NCI-H1930 (cell line): ENCODE measurements at places on chromosomes 4 and X.

- no peak for DNase-seq
Observed at GRCh38 chrX:42804524-42804923, 26.6 kb upstream of the PPP1R2C start.

GRCh38 chr4:159950707-159951106, 847.8 kb downstream of the RAPGEF2 start:
- DNase-seq, result no peak

GRCh38 chr4:74318276-74318675, 10.0 kb downstream of the EPGN start:
- no peak for DNase-seq

- no peak for DNase-seq
Observed at GRCh38 chrX:21802054-21802670, 37.3 kb upstream of the MBTPS2 start.

DNA sequence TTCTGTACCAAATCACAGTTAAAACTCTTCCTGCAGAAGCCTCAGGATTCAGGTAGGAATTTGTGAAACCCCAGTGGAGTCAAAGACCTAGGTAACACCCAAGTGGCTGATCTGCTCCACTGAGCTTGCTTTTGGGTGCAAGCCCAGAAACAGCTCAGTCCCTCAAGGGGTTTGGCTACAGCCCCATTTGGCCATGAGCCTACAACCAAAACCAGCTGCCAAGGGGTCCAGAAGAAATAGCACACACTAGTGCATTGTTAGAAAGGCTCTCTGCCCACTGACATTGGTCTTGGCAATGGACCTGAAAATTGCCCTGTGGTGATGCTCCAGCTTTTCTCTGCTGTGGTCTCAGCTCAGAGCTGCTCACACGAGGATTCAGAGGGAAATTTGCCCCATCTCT, 577.4 kb upstream of the INTU start:
- no peak for DNase-seq

GRCh38 chr4:149741186-149741831, 74.3 kb downstream of the IQCM start:
- DNase-seq, result no peak

GRCh38 chr4:185099024-185099682, 43.9 kb upstream of the SLC25A4 start:
- DNase-seq, result no peak

GRCh38 chr4:11402192-11402591, 26.5 kb downstream of the HS3ST1 start:
- DNase-seq, result no peak

GRCh38 chrX:69323786-69324720, 158.8 kb upstream of the PJA1 start:
- DNase-seq, result no peak

GRCh38 chr4:31408121-31408520, 688.0 kb downstream of the PCDH7 start:
- DNase-seq, result no peak

GRCh38 chr4:88381123-88381522, 2.5 kb downstream of the HERC6 start:
- DNase-seq, result no peak

DNA sequence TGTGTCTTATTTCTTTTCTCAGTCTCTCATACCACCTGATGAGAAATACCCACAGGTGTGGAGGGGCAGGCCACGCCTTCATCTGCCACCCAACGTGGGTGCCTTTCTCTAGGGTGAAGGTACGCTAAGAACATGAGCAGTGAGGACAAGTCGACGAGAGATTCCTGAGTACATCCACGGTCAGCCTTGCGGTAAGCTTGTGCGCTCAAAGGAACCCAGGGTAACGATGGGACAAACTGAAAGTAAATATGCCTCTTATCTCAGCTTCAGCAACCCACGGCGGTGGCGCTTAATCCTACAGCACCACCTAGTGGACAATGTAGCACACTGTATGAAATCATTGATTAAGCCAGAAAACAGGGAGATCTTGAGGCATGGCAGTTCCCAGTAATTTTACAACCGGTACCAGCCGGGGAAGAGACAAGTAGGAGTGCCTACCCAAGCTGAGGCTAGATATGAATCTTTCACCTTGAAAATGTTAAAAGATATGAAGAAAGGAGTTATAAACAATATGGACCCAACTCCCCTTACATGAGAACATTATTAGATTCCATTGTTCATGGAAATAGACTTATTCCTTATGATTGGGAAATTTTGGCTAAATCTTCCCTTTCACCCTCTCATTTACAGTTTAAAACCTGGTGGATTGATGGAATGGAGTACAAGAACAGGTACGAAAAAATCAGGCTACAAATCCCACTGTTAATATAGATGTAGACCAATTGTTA, 63.0 kb downstream of the ZNF732 start:
- DNase-seq, result no peak

- peak; percentile 53 for DNase-seq
Observed at GRCh38 chr4:92305148-92305877, 1.5 kb downstream of the GRID2 start.

GRCh38 chr4:164572877-164573279, 181.1 kb upstream of the SMIM31 start:
- DNase-seq, result no peak

DNA sequence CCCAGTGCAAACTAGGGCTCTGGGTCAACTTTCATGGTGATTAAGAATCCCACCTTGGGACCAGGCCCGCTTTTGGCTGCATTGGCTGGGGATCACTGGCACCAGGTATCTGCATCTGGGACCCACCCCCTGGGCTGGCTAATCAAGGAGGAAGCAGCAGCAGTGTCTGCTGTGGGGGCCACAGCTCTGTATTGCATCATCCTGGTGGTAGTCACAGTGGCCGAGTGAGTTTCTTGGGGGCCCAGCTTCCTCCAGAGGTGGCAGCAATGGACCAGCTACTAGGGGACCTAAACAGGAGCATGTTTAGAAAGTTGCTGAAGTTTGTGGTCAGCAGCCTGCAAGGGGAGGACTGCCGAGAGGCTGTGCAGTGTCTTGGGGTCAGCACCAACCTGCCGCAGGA, 15.7 kb downstream of the LNX1 start:
- no peak for DNase-seq

- DNase-seq, result no peak
Observed at GRCh38 chrX:9614016-9614415, 149.2 kb downstream of the TBL1X start.

DNA sequence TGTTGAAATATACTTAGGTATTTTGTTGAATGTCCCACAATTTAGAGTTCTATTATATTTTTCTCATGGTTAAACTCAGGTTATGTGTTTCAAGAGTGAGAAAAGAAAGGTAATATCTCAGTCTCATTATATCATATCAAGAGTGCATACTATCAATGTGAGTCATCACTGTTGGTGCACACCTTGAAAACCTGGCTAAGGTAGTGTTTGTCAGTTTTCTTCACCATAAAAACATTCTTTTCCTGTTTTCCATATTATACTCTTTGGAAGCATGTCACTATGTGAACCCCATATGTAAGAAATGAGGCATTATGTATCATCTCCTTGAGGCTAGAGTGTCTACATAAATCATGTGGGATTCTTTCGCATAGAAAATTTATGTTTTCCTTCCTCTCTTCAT, 307.6 kb upstream of the CTSO start:
- no peak for DNase-seq

GRCh38 chrX:47313056-47313455, 57.3 kb upstream of the ZNF157 start:
- DNase-seq, result no peak

DNA sequence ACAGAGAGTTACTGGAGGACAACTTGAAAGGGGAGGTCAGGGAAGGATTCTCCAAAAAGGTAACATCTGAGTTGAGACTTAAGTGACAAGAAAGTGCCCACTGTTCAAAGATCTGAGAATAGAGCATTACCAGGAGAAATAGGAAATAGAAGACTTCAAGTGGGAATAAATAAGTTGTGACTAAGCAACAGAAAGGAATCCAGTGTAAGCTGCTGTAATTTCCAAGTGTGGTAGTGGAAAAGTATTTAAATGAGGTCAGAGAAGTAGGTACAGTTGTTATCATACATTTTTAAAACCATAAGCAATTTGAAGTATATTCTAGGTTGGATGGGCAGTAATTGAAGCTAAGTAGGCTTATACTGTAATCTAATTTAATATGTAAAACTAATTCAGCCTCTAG, 211.9 kb downstream of the FBXO8 start:
- no peak for DNase-seq

- DNase-seq, result no peak
Observed at GRCh38 chr4:101695176-101695575, 95.4 kb upstream of the BANK1 start.

DNA sequence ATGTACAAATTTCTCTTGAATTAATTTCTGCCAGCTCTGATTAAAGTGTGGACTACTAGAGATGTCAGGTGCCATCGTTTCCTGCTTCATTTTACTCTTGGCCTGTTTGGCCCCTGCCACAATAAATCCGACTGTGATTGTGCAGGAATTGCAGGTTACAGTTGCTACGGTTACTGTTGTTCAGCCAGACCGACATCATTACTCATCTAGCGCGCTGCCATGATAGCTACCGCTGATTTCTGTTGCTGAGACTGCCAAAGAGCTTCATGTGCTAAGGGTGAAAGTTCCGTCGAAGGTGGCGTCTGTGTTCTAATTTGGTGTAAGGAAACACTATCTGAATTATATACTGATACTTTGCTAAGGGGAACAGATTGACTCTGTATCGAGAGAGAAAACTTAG, 22.1 kb downstream of the SLIT2 start:
- no peak for DNase-seq

GRCh38 chr4:110197529-110198042, 829 bp downstream of the ELOVL6 start:
- DNase-seq, result no peak

DNA sequence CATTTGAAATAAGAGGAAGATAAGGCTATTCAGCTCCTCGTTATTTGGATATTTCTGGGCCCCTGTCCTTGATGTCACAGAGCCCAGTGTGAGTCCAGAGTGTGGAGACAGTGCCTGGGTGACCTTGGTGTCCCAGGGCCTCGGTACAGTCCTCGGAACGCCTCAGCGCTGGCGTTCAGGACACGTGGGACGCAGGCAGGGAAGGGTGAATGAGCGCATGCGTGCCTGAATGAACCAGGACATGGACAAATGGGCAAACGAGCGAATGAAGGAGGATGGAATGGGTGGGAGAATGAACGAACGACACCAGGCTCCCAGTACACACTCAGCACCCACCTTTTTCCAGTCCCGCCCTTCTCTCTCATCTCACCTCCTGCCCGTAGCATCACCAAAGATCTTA, 44.2 kb downstream of the EVC start:
- no peak for DNase-seq

DNA sequence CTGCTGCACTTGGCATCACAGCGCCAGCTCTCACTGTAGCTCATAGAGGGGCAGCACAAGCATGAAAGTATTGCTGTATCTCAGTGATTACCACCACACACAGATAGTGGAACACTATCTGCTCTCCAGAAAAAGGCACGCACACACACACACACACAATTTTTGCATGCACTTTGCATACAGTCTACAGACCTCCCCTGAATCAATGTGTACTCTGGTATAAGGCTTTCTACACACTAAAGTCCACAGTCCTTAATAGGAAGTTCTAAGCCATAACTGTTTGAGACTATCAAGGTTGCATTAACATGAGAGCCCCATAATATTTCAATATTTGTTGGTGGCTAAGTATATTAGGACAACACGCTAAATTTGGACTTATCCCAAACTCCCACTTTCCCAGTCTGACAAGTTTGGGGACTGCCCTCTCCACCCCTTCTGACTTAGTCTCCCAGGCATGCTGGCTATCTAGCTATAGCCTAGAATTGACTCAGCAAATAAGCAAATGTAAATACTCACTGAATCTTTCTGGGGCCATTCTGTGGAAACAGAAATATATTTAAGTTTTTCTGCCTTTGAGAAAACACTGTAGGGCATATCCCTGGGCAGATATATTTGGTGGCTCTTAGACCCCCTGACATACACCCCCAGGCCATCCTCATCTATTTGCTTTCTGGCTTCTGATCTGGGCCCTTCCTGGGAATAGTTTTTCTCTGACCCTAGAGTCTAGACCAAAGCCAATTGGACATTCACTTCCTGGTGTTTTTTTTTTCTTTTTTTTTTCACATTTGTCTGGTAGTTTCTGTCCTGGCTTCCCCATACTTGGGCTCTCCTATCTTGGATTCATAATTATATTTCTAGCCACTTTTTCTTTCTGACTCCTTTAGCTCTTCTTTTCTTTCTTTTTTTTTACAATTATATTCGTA, 36.4 kb upstream of the CT47C1 start:
- no peak for DNase-seq

GRCh38 chr4:94507708-94508107, 56.0 kb downstream of the PDLIM5 start:
- no peak for DNase-seq

DNA sequence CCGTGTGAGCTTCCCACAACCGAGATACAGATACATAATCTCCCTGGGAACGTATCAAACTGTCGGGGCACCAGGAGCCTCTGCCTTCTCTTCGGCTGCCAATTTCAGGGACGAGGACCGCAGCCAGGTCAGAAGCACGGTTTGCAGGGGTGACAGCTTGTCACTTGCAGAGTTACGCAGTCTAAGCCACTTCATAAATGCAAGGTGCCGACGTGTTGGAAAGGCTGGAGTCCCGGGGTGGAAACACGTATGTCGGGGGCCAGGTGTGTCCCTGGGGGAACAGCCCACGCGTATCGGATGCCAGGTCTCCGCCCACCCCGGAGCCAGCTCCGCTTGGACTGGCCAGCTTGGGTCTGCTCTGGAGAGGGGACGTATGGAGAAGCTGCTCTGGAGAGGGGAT, 76.3 kb upstream of the SHOX start:
- DNase-seq, result no peak

DNA sequence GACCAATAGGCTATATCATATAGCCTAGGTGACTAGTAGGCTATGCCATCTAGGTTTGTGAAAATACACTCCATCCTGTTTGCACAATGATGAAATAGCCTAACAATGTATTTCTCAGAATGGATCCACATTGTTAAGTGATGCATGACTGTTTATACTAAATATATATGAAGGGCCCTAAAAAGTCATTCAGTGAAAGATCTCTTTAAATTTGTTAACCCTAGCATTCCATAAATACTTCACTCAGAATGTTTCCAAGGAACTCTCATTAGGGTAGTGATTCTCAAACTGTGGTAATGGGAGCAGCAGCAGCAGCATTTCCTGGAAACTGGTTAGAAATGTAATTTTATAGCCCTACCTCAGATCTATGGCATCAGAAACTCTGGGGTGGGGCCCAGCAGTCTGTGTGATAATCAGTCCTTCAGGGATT, 74.9 kb downstream of the PRRG1 start:
- DNase-seq, result peak; percentile 0

DNA sequence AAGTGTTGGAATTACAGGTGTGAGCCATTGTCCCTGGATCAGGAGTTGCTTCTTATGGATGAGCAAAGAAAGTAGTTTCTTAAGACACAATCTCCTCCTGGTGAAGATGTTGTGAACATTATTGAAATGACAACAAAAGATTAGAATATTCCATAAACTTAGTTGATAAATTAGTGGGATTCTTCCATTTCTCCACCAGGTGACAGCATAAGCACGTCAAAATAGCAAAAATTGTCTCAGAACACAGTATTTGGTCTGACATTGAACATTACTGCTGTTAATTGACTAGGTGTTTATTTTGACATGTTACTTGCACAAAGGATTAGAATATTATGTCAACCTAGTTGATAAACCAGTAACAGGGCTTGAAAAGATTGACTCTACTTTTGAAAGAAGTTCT, 21.6 kb downstream of the CLDN34 start:
- no peak for DNase-seq
